ENCODE measurements at places on chromosomes 12 and 14.

DNA sequence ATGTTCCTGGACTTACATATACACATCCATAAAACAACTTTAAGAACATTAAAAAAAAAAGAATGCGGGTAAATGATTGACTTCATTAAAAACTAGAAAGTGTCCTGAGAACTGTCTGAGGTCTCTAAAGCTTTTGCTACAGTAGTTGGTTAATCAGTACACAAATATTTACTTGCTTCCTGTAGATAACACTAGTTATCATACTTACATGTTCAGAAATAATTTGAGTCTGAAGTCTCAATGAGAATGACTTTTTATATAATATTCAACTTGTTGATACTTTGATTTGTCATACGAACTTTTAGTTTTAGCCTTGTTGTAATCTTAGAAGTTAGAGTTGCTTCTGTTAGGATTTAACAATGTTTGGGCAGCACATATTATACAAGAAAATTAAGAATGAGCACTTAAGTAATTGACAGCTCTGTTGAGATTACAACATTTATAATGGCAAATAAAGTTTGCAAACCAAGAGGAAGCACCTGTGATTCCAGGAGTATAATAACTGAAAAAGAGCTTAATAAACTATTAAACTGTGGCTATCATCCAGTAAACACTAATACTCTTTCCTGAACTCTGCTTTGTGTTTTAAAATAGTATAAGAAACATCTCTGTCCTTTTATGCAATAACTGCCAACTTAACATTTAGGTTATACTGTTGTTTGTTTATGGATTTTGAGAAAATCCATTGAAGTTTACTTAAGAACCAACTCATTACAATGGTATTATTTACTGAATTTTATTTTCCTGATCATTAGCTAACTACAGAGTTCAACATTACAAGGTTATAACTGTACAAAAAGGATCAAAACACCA, 131.7 kb downstream of the MIPOL1 start:
- no peak for DNase-seq

- no peak for DNase-seq
Observed at GRCh38 chr14:87233806-87234384, 759.1 kb downstream of the GALC start.

- DNase-seq = no peak
Observed at GRCh38 chr12:59486827-59487226, 109.0 kb upstream of the SLC16A7 start.

GRCh38 chr14:71749613-71750238, 182.5 kb upstream of the RGS6 start:
- DNase-seq = no peak

GRCh38 chr12:23560611-23561010, 388.9 kb downstream of the SOX5 start:
- no peak for DNase-seq

Measured in GM06990 (cell line).